Heart right ventricle (tissue), 16 donors: ENCODE measurements at places on chromosomes 5 and 9.

- peak; percentile 7 for DNase-seq
Measured at GRCh38 chr5:76114179-76114851, 31.1 kb downstream of the SV2C start.

DNA sequence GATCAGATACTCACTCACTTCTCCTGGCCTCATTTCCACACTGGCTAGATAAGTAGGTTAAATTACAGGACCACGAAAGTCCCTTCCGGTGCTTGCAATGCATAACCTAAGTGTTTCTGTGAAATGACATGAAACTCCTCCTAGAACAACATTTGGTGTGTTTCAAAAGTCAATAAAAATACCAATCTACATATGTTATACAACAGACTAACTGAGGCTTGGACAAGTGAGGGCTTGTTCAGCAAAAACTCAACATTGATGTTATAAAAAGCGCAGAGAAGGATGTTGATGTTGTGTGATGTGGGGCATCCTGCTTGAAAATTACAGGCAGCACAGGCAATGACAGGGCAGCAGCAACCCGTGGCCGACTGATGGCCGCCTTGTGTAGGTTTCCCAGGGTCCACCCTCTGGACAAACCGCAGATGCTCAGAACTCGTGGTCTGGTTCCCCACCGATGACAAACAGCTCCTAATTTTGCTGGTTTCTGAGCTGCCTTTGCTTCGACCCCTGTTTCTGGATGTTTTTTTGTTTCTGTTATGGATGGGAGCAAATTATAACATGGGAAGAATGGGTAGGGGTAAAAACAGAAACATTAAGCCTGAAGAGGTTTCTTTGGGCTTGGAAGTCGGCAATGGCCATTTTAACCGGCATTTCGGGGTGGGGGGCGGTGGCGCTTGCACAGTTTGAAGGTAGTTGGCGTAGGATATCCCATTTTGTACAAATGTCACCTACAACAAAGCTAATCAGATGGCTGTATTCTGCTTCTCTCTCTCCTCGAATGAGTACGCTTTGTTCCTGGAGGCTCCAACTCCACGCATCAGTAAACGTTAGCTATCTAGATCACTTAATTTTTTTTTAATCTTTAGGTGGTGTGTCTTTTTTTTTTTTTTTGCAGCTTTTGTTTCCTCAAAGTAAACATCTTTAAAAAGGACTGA is 116.1 kb downstream of the PDZD2 start:
- DNase-seq, result no peak

DNA sequence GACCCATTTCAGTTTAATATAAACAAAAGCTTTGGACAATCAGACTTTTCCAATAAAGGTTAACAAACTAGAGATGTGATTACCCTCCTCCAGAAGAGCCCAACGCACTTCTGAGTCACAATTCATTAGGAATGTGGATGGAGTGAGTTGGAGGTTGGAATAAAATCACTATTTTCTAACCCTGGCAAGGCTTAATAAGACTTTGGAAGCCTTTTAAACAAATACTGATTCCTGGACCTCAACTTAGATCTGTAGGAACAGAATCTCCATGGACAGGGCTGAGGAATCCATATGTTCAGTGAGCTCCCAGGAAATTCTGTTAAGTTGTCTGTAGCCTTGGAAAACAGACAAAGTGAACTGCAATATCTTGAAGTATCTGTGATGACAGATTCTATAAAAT is 233.5 kb upstream of the ELL2 start:
- no peak for DNase-seq

DNA sequence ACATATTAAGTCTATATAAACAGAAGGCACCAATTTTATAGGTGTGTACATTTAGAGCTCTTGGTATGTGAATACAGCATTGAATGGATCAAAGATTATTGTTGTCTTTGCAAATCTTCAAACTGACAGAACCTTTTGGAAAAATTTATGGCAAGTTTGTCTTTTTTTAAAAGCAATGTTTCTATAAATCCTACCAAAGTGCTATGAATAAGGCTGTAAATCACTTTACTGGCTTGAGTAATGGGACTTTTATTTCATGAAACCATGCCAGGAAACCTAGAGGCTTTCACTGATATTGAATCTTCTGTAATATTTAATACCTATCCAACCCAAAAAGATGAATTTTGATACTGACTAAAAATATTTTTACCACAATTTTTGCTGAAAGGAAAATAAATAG is 7.4 kb upstream of the DAPK1 start:
- DNase-seq, result no peak

DNA sequence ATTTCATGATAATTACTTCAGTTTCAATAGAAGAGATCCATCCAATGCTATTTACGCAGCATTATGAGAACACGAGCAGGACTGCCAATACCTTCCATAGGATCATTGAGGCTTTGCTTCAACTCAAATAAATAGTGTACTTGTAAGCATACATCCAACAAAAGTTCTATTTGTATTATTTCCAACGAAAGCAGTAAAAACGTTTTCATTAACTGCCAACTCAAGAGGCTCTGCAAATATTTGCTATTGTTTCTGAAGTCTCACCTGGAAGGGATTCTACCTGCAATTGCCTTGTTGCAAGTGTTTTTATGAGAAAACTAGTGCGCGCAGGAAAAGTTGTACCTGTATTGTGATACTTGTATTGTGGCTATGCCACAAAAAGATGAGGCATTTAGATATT is 11.0 kb upstream of the GNPDA1 start:
- no peak for DNase-seq

DNA sequence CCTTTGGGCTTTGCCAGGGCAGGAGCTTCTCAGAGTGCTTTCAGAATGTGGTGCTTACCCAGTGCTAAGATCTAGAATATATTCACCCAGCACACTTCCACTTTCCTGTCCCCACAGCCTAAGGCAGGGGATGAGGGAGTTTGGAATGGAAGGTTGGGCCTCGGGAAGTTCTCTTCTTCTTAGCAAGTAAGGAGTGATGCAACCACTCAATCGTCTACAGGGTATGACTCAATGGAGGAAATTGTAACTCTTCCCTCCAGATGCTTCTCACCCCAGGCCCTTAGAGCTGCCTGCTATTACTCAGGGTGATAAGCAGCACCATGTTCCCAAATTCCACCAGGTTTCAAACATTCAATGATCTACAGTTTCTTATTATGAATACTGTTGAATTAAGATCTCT is 30.8 kb upstream of the AGGF1 start:
- no peak for DNase-seq

DNA sequence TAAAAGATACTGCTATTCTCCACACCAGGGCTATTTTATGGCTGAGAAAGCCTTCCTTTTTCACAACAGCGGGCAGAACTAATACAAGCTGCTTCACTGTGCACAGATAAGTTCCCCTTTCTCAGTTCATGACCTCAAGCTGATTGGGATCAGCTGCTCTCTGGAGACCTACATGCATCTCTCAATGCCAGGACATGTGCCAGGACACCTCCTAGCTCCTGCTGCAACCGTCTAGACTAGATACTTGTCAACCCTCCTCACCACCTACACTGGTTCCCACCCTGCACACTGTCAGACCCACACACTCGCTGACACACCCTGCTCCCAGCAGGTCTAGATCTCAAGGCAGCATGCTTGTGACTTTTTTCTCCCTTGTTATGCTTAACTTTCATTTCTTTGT is 39.8 kb downstream of the STARD4 start:
- DNase-seq, result no peak

GRCh38 chr9:35074141-35074540 is 1.7 kb upstream of the VCP start:
- no peak for DNase-seq

DNA sequence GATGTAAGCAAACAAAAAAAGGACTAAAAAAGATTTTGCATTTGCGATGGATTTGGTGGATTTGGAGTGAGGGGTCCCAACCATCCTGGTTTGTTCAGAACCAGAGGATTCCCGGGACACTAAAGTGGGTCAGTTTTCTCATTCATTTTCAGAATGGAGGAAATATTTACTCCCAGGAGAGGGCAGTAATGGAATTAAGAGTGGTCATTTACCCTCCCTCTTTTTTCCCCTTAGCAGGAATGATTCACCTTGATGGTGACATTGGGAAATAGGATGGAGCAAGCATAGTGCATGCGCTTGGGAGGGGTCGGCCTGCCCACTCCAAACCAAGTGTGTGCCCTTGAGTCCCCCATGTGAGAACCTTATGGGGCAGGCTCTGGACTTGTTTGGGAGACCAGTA is 164.2 kb upstream of the PUM3 start:
- DNase-seq, result no peak

DNA sequence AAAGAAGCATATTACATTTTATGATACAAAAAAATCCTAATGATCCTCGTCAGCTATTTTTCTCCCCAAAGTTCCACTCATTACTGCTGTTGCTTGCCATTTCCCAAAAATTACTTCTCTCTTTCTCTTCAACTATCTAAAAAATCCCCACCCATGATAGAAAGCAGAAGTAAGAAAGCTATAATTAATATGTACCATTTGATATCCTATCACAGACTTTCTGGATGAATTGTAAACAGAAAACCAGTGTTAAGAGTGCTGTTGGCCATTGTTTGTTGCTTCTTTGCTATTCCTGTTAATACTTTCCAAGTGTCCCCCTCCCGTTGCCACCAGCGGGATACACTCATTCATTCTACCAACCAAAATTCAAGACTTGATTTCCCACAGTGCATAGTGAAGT is 136.3 kb upstream of the SMARCA2 start:
- no peak for DNase-seq

DNA sequence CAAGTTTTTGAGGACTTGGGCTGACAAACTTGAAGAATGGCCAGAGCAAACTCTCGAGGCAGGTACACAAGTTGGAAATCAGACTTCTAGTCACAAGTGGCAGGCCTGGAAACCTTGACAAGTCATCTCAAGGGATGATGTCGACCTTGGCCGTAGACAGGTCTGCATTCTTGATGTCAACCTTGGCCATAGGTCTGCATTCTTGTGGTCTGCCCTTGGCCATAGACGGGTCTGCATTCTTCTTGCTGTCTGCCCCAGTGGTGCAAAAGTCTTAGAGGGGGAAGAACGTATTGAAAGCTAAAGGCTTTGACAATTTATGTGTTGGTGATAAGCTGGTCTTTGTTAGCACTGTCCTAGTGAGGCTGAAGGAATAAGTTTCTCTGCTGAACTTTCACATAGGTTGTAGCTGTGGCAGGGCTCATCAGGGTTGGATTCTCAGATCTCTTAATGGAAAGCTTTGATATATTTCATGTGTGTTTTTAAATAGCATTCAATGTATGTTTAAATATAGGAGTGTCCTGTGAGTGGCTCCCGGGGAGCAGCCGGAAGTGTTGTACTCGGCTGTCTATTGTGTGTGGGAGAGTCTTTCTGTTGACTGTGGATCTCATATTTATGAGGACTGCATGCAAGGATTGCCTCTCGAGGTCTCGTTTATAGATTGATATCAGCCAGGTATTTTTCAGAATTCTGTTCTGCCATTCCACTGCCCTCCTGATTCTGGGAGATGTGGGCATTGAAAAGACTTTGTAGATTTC is 27.0 kb downstream of the SUB1 start:
- no peak for DNase-seq

DNA sequence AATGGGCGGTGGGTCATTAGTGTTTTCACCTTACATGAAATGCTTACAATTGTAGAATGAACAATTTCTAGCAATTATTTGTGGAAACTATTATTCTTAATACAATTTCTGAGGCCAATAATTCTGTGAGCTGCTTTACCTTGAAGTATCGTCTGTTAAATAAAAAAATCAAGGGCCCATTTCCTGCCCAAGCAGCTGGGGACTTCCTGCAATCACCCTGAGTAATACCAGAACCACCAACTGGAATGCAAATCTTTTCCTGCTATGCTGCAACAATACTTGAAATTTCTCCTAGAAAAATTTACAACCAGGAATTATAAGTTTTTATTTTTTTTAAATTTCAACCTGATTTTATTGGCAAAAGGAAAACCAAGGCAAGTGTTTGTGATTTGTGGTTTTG is 52.6 kb downstream of the ADAMTS16 start:
- DNase-seq, result no peak

DNA sequence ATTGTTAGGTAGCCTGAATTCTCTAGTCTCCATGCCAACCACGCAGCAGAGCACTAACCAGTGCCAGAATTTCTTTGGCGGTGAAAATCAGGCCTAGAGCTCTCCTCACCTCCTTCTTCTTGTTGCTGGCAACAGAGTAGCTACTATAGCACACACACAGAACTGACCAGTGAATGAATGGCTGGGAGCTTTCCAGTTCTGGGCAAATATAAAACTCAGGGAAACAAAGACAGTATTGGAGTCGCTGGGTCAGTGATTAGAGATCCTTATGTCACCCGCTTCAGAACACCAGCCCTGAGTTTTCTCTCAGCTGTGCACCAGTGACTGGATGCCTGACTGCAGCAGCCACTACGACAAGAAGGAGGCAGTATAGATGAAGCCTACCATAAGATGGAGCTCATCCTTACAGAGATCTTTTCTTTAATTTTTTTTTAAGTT is 26.9 kb upstream of the FEM1C start:
- peak; percentile 47 for DNase-seq

- no peak for DNase-seq
Measured at GRCh38 chr5:169296419-169297143, 4.4 kb downstream of the SLIT3 start.

DNA sequence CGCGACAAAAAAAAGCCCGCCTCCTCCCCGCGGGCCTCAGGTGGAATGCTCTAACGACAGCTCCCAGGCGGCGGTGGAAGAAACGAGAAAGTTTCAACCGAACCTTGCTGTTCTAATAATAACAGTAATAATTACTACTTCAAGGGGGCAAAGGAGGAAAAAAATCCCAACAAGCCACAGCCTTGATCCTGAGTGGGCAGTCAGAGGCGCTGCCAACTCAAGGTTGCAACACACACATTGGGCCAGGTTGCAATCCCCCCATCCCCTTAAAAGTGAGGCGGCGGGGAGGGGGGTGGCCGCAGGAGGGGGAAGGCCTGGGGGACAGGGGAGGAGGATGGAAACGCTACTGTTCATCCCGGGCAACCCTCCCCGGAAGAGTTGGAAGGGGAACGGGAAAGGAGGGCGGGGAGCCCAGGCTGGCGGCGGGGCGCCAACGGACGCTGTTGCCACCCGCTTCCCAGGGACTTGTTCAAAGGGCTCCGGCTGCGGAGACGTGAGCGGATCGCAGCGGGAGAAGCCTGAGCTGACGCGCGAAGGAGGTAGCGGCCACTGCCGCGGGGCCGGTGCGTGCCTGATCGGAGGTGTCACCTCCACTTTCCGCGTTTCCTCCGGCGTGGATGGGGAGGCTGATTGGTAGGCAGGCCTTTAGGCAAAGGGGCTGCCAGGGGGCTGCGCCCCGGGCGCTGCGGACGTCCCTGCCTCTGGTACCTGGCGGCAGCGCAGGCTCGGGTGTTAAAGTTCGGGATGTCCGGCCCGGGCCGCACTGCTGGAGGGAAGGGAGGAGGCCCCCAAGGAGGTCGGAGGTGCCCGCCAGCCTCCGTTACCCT is 647 bp downstream of the SMARCA2 start:
- peak; percentile 40 for DNase-seq

GRCh38 chr5:118450554-118451332 is 537.6 kb downstream of the DTWD2 start:
- no peak for DNase-seq

DNA sequence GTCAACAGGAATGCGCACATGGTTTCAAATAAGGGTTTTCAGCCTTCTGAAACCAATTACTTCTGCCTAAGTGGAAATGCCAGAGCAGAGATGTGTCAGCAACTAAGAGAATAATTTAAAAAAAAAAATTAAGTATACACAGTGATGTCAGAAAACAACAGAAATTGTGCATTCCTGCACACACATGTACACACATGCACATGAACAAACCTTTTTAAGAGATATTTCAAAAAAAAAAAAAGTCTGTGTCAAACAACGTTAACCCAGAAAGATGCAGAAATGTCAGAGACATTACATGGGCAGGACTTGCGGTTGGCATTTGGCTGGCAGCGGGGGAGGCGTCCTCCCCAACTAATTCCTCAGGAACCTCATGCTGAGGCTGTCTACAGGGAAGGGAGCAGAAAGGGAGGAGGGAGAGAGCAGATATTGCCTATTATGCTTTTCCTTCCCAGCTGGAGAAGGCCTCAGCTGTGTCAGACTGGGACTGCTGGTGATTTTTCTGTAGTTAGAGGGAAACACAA is 536.9 kb upstream of the WWC1 start:
- no peak for DNase-seq
